NCI-H82 (cell line): ENCODE measurements at places on chromosomes 2 and 18.

DNA sequence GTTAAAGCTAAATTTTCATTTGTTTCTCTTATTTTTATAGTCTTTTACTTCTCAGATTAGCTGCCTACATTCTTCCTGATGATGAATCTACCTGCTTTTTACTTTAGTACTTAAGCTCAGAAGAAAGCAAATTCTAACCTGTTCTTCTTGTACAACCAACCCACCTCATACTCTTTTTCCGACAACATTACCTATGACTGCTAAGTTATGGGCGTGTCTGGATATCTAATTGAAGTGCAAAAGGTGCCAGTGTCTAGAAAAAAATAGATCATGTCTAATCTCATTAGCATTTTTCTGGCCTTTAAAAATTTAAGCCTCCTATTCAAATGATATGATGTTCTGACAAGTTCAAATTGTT is 1.5 kb upstream of the RGPD4 start:
- DNase-seq: no peak

- peak; percentile 13 for DNase-seq
Measured at GRCh38 chr18:65523461-65523860, 227.4 kb upstream of the CDH7 start.

DNA sequence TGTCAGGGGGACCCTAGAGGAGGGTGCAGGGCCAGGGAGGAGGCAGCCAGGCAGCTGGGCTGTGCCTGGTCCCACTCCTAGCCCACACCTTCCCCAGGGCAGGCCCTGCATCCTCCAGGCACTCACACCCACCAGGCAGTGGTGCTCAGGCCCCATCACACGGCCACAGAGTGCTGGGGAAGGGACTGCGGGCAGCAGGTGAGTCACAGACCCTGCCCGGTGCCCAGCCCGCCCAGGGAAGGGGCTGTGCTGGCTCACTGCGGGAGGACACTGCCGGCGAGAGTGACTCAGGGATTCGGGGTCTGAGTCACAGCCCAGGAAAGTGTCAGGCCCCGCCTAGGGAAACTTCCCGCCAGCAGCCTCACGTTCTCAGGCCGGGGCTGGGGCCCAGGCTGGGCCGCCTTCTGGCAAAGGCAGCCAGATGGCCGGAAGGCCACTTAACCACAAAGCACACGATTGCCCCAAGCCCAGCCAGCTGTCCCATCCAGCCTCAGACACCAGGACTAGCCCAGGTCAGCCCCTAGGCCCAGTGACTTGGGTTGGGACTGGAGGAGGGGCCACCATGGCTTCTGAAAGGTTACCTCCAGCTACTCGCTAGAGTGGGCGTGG is 42.2 kb downstream of the BIN1 start:
- DNase-seq: peak; percentile 96

- no peak for DNase-seq
Measured at GRCh38 chr2:60301726-60302125, 251.7 kb downstream of the BCL11A start.

DNA sequence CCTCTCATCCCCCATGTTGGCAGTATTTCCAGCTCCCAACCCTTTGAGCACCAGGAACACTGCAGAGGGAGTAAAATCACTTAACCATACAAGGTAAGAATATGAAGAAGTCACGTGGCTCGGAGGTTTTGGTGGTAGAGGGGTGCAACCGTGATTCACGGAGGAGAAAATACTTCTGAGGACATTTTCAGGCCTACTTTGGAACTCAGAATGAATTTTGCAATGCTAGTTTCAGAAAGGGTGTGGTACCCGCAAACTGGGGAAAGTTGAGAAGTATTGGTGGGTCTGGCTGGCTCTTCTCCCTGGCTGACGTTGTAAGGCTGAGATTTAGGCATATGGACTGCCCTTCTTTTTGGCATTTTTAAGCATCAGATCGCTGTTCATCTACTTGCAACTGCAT is 442 bp downstream of the SERPINB5 start:
- no peak for DNase-seq

- no peak for DNase-seq
Measured at GRCh38 chr2:119005555-119005954, 63.6 kb downstream of the MARCO start.

GRCh38 chr2:191951832-191952231 is 104.9 kb upstream of the CAVIN2 start:
- DNase-seq: no peak

- DNase-seq: peak; percentile 34
Measured at GRCh38 chr18:8661754-8662559, 43.4 kb upstream of the MTCL1 start.

GRCh38 chr18:21129566-21130216 is 18.1 kb upstream of the ROCK1 start:
- DNase-seq: no peak

- no peak for DNase-seq
Measured at GRCh38 chr2:96962567-96963203, 23.7 kb downstream of the FAM178B start.

DNA sequence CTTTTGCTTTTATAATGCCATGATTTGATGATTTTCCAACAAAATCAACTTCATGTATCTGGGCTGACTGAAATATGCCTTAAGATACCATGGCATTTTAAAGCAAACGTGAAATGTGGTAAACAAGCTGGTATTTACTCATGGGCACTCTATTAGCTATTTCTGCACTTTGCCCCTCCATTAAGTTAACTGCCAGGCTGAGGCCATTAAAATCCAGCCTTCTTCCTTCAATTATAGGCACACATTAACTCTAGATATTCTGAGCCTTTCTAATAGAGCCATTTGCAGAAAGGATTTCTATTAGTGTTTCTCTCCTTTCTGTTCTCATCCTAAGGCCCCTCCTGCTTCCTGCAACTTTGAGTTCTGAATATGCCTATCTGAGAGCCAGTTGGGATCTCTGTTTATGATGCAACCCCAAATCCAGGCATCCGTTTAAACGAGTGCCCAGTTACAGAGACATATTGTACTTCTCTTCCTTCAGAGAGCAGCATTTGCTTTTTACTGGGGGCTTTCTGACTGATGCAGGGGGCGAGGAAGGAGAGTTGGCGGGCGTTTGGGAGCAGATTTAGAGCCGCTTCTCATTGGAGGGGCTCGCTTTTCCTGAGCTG is 1.6 kb upstream of the KCNJ3 start:
- DNase-seq: no peak

DNA sequence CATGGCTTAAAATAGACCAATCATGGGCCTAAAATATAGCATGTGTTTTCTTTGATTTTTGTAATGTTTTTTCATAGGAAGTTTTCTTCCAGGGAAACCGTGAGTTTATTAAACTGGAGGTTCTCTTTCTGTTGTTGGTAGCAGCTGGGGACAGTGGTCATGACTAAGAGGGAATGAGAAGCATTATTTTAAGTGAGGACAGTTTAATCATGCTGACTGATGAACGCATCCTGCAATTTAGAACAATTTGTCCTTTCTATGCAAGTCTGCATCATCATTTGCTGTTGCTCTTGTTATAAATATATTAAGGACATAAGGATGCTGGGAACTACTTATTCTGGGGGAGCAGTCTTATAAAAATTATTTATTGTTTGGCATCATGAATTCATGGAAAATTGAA is 51.2 kb downstream of the CAVIN2 start:
- DNase-seq: no peak

- peak; percentile 17 for DNase-seq
Measured at GRCh38 chr18:35155398-35156117, 85.3 kb upstream of the ZNF397 start.

DNA sequence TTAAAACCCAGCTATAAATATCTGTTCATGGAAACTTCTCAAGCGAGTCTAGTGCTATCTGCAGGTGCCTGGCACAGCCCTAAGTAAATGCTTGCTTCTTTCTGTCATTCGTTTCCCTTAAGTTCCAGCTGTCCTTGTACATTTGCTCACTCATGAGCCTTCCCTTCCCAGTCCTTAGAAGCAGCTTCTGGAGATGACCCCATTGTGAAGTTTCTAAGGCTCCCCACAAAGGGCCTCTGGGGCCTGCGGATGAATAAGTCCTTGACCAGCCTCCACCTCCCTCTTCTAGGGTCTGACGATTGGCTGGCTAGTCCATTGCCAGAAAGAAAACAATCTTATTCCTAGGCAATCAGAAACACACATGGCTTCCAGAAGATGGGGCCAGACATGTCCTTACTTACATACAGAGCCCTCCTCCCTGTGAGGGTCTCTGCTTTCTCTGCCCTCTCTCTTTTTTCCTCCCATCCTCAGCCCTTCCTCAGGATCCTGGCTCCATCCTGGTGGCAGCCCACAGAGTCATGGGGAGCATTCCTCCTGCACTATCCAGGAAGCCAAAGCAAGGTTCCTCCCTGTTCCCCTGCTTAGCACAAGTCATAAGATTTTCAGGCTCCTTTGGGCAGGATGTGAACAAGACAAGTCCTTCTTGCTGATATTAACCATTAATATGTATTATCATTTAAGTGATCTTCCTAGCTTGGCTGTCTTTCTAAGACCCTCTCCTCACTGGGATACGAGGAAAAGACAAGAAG is 87.3 kb downstream of the TNFRSF11A start:
- no peak for DNase-seq

GRCh38 chr2:205860181-205860580 is 177.9 kb downstream of the NRP2 start:
- DNase-seq: no peak

- DNase-seq: peak; percentile 18
Measured at GRCh38 chr2:163652751-163653150, 83.1 kb downstream of the FIGN start.

DNA sequence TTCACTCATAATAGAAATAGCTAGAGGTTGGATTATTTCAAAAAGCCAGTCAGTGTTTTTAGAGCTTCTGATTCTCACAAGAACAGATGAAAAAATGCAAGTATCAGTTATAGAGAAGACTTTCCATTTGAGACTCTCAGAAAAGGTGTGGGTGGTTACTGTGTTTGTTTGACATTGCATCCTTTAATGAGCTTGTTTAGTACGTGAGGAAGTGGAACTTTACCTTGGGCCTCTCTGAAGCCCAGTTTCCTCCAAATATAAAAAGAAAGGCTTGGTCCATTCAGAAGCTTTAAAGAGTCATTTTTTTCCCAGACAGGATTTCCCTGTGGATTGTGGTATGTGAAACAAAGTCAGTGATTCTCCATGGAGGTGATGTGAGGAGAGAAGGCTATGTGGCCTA is 89.9 kb upstream of the RANBP2 start:
- DNase-seq: no peak

DNA sequence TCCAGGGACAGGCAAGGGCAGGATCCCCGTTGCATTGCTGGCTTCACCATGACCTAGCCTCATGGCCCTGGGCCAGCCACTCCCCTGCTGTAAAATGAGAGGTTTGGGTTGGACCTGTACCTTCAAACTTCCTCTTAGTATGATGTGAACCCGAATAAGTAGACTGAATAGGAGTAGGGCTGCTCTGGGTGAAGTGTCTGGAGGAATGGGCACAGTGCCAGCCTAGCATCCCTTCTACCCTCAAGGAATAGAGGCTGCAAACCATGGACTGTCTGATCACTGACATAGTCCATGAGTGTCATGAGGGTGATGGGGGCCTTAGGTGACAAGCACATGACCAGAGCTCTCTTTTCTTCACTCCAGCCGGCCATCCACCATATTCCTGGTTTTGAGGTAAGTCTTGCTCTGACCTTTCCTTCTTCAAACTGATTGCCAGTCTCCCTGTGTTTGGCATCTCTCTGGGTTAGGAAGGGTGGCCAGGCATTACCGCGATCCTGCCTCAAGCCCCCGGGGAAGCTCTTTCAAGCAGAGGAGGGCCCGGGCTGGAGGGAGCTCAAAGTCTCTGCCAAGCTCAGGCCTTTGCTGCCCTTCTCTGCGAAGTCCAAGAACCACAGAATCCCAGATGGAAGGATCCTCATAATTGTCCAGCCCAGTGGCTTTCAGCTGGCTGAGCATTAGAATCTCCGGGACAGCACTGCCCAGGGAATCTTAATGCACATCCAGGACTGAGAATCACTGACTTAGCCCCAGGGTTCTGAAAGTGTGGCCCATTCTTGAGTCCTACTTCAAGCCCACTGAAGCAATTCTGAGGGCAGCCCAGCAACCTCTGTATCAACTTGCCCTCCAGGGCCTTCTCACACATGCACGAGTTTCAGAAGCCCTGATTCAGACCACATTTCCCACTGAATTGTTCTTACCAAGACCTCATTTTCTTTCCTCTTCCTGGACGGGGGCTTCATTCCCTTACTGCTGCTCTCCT is 148.1 kb downstream of the DYSF start:
- no peak for DNase-seq

- DNase-seq: no peak
Measured at GRCh38 chr2:80392441-80392840, 87.9 kb upstream of the LRRTM1 start.

DNA sequence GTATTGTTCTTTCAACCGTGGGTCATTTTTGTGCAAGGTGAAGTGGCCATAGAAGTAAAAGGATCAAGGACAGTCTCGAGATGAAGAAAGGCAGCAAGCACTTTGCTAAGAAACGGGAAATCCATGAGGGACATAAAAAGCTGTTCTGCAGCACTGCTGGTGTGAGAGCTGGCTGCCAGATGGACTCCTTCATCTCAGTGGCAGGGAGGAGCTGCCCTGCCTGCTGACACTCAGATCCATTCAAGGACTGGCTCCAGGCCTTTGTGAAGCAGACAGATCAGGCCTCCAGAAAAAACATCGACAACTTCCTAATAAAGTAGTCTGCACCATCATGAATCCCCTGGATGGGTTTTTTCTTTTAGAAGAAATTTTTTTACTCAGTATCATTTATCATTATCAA is 29.5 kb downstream of the RMC1 start:
- DNase-seq: no peak

GRCh38 chr2:216695401-216695821 is at the start of gene IGFBP5:
TSS of gene IGFBP5 (minus strand) at chr2:216695549. CDS start at chr2:216694775, 774 bp downstream.
- peak; percentile 85 for DNase-seq

GRCh38 chr2:207166349-207167098 is 776 bp upstream of the KLF7 start:
- peak; percentile 85 for DNase-seq

DNA sequence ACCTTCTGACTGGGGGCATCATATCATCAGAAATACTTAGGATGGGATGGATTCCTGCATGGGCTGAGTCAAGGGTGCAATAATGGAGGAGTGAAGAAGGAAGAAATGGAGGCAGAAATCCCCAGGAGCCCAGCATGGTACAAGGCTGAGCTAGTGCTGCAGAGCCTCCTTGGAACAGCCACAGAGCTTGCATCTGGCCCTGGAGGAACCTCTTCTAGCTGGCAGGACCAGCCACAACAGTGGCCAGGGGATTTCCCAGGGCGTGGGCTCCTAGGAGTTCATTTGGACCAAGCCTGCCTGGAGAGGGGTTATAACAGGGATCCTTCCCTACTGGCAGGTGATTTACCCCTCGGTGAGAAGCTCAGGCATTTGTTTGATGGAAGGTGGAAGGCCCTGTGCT is 4.7 kb upstream of the IL37 start:
- DNase-seq: no peak
